Brain microvascular endothelial cell (primary cell): ENCODE measurements at places on chromosomes 13 and 19.
A peak's percentile ranks its signal among the peaks of the same experiment; 100 is the strongest.

DNA sequence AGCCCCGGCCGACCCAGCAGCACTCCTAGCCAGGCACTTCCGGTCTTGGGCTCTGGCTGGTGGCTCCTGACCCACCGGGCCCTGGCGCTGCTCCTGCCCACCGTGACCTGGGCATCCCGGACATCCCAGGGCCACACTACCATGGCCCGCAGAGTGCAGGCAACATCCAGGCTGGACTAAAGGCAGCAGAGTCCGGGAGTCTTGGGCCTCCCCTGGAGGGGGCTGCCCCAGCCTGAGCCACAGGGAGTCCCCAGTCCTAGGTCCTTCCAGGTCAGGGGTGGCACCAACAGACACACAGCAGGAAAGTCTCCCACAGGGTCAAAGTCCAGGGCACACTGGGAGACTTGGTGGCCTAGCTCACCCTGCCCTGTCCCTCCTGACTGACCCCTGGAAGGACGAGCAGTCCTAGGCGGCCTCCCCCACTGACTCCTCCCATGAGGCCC lies 10.8 kb downstream of the LSM4 start:
- no peak for DNase-seq

GRCh38 chr19:21934593-21934992 lies 76.2 kb downstream of the ZNF208 start:
- DNase-seq: no peak

DNA sequence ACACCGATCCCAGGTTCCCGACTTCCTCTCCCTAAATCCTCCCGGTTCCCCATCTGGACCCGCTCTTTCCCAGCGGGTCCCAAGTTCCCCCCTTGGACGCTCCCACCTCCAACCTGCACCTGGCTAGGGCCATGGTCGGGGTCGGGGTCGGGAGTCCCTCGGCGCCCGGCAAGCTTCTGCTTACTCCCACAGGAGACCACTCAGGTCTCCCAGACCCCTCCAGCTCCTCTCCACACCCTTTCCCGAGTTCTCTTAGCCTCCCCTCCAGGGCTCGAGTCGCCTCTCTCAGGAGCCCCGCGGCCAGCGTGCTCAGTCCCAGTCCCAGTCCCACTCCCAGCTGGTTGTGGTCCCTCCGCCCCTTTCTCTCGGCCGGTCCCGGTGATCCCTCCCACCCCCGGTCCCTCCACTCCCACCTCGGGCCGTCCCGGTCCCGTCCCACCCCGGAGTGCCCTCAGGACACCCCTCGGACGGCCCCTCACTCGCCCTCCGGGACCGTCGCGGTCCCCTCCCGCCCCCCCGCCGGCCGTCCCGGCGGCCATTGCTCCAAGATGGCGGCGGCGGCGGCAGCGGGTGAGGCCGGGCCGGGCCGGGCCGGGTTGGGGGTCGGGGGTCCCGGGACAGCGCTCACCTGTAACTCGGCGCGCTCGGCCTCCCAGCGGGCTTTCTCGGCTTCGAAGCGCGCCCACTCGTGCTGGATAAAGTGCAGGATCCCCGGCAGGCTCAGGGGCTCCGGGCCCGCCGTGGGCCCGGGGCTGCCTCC lies at the start of gene FKRP:
FKRP (plus strand) TSS at position 537 of the 760 bp plus-strand sequence. CDS start 9,394 bp downstream, outside the sequence.
- no peak for DNase-seq

DNA sequence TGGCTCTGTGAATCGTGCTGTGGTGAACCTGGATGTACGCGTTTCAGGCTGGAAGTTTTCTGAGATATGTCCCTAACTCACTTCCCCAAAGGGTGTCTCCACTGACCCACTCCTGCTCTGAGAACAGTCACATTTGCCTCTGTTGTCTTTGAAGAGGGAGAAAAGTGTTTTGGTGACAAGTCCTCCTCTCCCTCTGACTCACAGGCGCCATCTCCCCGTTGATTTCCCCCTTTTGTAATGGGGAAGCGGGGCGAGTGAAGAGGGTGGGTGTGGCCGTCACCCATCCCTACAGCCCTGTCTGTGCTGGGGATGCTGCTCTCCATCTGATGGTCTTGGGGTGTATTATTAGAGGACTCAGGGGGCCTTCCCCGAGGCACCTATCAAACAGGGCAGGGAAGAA lies 9.6 kb downstream of the APC2 start:
- DNase-seq: no peak

- peak; percentile 90 for DNase-seq
These were observed 33.4 kb downstream of the ALG5 start for GRCh38 chr13:36965767-36966166.

DNA sequence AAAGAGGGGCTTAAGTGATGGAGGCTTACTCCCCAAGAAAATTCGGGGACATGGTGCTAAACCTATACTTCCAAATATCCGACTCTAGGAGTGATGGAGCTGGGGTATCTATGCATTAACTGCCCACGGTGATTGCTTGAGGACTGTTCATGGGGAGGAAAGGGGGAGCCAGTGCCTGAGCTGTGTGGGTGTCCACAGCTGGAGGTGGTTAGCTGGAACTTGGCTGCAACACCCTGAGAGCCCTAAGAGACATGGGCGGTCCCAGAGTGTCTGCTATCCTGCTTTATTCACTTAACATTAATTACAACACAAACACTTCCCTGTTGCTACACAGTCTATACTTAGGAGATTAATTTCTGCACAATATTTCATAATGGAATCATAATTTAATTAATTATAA lies 28.1 kb upstream of the POMP start:
- DNase-seq: no peak

DNA sequence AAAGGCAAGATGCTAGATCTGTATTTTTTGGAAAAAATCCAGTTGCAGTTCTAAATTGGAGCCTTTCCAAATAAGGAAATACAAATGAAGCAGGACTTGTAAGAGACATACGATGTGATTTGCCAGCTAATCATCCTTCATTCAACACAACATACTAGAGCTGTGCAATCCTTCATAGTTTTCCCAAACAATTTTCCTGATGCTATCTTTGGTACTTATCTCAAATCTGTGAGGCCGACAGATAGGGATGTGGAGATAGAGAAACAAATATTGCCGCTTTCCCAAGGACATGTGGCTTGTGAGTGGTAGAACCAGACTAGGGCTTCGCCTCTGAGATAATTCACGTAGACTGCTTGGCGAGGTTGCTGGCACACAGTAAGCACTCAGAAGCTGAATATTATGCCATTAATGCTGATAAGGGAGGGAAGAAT lies 176.6 kb downstream of the LMO7 start:
- peak; percentile 29 for DNase-seq

GRCh38 chr19:3263866-3264265 lies 39.4 kb downstream of the CELF5 start:
- no peak for DNase-seq

GRCh38 chr13:113756441-113757097 lies 2.5 kb upstream of the TMEM255B start:
- no peak for DNase-seq

GRCh38 chr13:43166644-43167457 lies 143.5 kb downstream of the DNAJC15 start:
- no peak for DNase-seq

- no peak for DNase-seq
These were observed 239.7 kb upstream of the HTR2A start for GRCh38 chr13:47136504-47136941.

DNA sequence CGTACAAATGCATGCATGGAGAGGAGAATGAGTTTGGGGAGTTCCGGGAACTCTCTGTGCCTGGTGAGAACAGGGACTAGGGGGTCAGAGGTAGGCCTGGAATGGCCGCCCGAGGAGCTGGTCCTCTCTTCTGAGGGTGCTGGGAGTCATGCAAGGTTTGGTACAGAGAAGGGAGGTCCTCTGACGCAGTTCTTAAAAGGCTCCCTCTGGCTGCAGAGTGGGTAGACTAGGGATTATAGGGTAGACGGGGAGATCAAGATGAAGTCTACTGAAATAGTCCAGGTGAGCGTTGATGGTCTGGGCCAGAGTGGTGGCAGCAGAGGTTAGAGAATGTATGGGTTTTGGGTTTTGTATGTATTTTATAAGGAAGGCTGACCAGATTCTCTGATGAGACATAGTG lies 796 bp downstream of the ZNF304 start:
- no peak for DNase-seq

DNA sequence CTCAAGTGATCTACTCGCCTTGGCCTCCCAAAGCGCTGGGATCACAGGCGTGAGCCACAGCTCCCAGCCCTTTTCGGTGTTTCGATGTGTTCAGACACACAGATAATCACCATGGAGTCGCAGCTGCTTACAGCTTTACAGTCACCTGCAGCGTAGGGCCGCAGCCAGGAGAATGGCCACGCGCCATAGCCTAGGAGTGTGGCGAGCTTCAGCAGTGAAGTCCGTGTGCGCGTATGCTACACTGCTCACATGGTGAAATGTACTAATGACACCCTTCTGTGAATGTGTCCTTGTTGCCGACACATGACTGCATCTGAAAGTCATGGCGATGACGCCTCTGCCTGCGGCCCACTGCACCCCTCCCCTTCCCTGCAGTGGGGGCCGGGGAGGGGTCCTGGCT lies 23.6 kb downstream of the AP3D1 start:
- DNase-seq: no peak

DNA sequence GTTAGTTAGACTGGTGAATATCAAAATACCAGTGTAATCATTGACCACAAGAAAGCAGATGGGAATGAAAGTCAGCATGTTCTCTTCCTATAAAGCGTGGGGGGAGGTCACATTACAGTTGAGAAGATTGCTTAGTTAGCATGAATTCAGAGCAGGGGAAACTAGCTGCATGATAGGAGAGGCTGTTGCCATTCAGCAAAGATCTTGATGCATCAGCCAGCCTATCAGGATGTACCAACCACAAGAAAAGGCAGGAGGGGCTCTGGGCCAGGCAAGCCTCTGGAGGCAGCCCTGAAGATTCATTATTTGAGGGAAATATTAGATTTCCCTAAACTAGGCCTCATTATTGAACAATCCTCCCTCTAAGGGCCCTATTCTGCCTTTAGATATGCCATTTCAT lies 5.0 kb upstream of the MTMR6 start:
- peak; percentile 40 for DNase-seq

GRCh38 chr13:48156466-48156865 lies 61.6 kb upstream of the MED4 start:
- no peak for DNase-seq

- DNase-seq: no peak
These were observed 174.8 kb downstream of the KDM4B start for GRCh38 chr19:5143471-5144411.

GRCh38 chr19:17226002-17226933 lies at the start of gene OCEL1:
Gene OCEL1 (plus strand): TSS chr19:17226226. CDS start chr19:17226248, 22 bp downstream.
- DNase-seq: peak; percentile 98

DNA sequence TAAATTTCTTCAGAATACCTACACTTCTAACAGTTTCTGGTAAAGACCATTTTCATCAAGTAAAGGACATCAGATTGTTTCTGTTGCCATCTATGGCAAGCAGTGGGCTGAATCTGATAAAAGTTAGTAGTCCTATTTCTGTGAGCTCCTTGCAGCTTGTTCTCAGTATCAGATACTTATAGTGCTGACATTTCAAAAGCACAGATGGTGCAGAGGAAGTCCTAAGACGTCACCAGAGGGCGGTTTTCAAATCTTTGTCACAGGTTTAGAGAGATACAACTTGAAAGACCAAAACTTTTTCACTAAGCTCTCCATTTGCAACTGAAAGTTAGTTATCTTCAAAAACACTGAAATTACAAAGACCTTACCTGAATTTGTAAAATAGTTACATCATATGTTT lies 719.8 kb downstream of the SLITRK1 start:
- DNase-seq: no peak

DNA sequence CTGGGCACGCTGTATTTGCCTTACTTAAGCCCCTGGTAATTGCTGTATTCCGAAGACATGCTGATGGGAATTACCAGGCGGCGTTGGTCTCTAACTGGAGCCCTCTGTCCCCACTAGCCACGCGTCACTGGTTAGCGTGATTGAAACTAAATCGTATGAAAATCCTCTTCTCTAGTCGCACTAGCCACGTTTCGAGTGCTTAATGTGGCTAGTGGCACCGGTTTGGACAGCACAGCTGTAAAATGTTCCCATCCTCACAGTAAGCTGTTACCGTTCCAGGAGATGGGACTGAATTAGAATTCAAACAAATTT lies 676 bp downstream of the BRCA2 start:
- no peak for DNase-seq

- no peak for DNase-seq
These were observed 96.3 kb upstream of the UBAC2 start for GRCh38 chr13:99104396-99104795.

DNA sequence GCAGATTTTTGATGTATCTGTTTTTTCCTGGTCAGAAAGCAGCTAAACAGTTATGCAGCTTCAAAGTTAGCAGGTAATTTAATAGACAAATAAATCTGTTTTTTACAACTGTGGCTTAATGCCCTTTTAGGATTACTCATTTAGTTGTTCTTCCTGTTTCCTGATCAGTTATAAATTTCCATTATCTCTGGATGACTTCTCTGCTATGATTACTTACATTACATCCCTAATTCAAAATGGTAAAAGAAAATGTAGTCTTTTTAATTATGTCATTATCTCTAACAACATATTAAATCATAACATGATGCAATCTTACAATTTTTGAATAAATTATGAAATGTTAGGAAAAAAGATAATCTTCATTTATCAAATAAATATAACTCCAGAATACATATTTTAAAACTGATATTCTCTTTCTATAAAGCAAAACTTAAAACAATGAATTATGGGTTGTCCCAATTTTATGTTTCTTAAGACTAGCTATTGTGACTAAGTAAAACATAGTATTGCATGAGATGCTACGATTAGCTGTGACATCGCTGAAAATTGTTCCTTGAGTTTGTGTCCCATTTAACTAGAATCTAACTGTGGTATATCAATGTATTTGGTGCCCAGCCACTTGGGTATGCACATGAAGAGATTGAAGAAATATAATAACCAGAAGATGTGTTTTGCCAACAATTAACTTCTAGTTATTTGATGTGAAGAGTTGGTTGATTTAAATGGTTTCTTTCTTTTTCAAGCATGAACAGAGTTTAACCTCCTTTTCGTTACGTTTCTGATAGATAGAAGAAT lies 605.3 kb upstream of the SPRY2 start:
- DNase-seq: no peak

DNA sequence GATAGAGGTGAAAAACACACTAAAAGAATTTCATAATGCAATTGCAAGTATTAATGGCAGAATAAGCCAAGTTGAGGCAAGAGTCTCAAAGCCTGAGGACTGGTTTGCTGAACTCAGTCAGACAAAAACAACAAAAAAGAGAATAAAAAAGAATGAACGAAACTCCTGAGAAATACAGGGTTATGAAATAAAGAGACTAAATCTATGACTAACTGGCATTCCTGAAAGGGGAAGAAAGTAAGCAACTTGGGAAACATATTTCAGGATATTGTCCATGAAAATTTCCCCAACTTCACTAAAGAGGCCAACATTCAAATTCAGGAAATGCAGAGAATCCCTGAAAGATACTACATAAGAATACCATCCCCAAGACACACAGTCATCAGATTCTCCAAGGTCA lies 47.8 kb downstream of the UBL3 start:
- no peak for DNase-seq

GRCh38 chr19:42172261-42172660 lies 40.0 kb upstream of the POU2F2 start:
- DNase-seq: no peak

- peak; percentile 22 for DNase-seq
These were observed 82.9 kb downstream of the PDS5B start for GRCh38 chr13:32669030-32669646.

DNA sequence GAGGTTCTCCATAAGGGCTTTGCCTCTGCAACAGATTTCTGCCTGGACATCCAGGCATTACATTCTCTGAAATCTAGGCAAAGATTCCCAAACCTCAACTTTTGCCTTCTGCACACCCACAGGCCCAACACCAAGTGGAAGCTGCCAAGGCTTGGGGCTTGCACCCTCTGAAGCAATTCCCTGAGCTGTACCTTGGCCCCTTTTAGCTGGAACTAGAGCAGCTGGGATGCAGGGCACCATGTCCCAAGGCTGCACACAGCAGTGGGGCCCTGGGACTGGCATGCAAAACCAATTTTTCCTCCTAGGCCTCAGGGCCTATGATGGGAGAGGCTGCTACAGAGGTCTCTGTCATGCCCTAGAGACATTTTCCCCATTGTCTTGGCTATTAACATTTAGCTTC lies 943.2 kb downstream of the PCDH17 start:
- DNase-seq: no peak
